ENCODE measurements at places on chromosomes 5 and 9.

DNA sequence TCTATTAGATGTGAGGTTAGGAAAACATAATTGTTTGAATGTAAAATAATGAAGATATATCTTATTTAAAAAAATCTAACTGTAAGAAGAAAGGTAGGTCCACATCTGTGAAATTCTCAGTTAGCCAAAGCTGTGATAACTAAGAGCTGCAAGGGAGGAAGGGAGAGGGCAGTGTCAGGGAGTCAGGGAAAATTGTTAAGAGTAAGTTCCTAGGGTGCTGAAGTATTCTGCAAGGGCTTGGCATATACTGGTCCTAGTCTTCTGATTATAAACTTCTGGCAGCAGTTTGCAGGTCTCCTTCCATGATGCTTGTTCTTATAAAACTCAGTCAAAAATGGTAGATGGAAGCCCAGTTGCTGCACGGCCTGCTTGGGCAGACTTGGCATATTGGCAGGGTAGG is 233.2 kb downstream of the NMUR2 start:
- no peak for DNase-seq

GRCh38 chr5:79612667-79613198 is 492 bp downstream of the TENT2 start:
- DNase-seq, result no peak

DNA sequence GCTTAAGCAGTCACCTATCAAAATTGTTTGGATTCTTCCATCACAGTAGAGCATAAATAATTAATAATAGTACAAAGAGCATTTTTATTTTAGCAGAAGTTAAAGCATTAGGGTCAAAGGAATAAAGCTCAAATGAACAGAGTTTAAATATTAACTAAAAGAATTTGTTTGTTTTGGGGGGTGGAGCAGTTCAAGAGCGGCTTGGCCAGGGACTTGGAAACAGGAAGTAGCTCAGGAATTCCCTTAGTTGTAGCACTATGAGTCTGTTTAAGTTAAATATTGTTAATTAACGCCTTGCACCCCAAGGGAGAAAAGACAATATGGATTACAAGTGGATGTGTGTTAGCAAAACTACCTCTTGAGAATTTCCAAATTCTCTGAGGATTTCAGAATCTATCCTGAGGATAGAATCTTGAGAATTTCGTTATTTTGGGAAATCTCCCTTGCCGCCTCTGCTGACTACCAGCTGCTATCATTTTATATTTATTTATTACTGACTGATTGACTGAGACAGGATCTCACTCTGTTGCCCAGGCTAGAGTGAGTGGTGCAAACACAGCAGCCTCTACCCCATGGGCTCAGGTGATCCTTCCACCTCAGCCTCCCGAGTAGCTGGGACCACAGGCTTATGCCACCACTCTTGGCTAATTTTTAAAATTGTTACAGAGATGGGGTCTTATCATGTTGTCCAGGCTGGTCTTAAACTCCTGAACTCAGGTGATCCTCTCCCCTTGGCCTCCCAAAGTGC is 96.7 kb upstream of the CHD1 start:
- DNase-seq, result no peak

DNA sequence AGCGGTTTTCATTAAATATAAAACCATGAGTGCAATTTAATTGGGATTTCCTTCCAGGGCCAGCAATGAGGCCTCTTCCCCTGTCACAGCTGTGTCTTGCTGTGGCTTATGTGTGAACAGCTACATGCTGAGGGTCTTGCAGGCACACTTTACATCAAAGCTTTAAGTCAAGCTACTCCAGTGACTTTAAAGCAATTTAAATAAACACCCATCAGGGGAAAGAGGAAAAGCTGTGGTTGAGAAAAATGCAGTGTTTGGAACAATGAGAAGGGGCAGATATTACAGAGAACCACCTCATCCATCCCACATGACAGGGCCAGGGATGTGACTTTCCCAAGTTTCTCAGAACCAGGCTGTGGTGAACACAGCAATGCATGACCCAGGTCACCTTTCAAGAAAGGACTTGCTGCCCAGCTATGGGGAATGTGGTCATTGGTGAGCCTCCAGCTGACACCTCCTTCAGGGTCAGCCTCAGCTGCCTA is 115.9 kb upstream of the LPAR1 start:
- no peak for DNase-seq

DNA sequence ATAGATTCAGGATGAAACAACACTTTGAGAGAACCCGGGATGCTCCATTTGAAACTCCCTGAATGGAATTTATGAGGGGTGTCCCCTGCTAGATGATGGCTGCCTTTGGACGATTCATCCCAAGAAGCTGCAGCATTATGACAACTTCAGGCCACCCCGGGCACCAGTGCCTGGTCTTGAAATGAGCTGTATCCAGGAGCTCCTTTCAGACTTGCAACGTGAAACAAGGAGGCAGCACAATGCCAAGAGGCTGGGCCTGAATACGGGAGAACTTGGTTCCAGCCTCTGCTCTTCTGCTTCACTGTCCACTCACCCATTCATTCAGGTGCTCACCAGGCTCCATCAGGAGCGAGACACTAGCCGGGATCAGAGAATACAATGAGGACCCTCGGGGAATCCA is 78.3 kb downstream of the STK10 start:
- DNase-seq, result no peak

- no peak for DNase-seq
Measured at GRCh38 chr5:58855851-58856739, 273.2 kb downstream of the RAB3C start.

GRCh38 chr5:74433896-74434829 is 206.4 kb downstream of the ENC1 start:
- DNase-seq, result no peak

DNA sequence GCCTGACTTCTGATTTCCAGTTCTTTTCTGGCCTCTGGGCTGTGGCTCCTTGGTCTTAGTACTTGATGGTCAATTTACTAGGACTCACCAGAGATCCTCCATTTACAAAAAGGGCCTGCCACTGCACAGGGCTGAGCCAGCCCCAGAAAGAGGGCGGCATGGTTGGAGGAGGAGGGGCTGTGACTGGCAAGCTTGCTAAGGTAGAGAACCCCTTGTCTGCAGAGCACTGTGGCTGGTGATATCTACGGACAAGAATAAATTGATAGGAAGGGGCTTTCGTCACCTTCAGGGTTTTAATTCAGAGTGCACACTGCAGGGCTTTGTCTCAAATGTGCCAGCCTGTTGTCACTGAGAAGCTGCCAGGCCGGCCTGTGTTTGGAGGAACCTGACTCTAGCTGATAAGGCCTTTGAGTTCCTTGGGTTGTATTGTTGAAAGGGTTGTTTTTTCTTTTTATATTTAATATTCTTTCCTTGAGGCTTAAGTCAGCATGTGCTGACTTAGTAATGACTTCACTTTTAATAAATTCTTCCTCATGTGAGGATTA is 15.1 kb downstream of the SLC22A5 start:
- DNase-seq, result no peak

- no peak for DNase-seq
Measured at GRCh38 chr5:54344653-54345052, 34.3 kb upstream of the ARL15 start.

DNA sequence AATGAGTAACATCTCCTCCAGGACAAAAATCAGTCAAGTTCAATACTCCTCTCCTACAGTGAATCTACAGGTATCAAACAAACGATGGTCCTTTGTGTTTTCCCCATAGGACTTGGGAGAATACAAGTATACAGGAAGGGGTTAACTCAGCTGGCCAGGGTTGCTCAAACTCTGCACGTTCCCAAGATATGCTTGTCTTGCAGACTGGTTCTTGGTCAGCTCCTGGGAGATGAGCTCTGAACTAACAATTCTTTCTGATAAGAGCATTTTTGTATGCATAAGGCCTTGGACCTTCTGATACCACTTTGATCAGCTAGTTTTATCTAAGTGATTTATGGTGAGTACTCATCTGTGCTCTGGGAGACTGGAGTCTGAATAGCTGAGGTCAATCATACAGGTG is 42.1 kb downstream of the LOX start:
- DNase-seq, result no peak

- DNase-seq, result no peak
Measured at GRCh38 chr9:18741945-18742344, 268.0 kb downstream of the ADAMTSL1 start.

- DNase-seq, result no peak
Measured at GRCh38 chr5:142000704-142001484, 11.9 kb downstream of the GNPDA1 start.

DNA sequence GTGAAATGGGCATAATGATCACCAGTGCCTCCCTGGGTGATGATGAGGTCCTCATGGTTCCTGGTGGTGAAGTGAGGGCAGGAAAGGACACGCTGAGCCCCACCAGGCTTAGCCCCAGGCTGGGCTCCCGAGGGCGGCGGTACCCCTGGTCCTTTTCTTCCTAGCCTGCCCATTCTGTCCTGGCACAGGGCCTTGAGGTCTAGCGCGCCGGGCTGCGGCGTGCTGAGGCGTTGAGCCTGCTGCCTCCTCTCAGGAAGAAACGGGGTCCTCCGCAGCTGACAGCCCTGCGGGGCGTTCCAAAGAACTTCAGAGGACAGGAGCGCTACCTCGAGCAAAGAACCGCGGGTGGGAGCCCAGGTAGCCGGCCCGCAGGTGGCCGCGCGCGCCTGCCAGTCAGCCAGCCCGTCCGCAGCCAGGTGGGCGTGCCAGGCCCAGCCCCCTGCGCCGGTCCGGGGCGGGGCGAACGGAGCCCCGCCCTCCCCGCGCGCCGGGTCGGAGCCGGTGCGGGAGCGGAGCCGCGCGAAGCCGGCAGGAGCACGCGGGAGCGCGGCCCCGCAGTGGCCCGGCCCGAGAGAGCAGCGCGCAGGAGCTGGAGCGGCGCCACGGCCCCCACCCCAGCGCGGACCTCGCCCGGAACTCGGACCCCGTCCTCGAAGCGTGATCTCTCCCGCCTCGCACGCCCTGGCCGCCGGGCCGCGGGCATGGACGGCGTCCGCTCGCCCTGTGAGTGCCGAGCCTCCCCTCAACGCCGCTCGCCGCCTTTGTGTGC is at the start of gene WNK2:
Gene WNK2 (plus strand): TSS at position 477 of the 769 bp plus-strand sequence. CDS start 791 bp downstream, outside the sequence.
- DNase-seq, result peak; percentile 52

DNA sequence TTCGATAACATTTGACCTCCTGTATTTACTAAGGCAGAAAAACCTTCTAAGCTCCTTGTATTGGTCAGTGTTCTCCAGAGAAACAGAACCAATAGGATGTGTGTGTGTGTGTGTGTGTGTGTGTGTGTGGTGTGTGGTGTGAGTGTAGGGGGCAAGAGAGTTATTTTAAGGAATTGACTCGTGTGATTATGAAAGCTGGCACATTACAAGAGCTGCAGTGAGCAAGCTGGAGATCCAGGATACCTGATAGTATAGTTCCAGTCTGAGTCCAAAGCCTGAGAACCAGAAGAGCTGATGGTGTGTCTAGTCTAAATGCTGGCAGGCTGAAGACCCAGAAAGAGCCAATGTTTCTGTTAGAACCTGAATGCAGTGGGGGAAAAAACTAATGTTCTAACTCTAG is 21.2 kb upstream of the PIK3R1 start:
- DNase-seq, result no peak

DNA sequence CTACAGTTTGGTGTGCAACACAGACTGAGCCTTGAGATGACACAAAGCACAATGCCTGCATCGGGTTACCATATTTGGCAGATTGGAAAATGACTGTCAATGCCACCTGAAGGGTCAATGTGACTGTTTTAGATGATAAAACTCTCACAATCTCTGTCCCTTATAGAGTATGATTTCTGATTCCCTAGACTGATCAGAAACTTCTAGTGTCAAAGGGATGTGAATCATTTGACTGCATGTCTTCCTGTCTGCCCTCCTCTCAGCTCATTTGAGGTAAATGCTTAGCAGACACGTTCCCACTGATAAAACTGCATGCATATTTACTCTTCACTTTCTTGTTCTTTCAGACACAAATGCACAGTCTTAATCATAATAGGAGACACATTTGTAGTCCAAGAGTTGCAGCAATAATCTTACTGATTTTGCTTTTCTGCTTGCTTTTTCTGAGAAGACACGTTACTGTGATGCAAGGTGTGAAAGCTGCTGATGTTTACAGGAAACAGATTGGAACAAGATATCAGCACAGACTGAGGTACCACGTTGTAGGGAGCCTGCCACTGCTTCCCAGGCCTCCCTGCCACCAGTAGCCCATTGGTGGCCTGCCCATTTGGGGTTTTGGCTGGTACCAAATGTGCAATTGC is 77.8 kb downstream of the GCNT4 start:
- DNase-seq, result no peak

DNA sequence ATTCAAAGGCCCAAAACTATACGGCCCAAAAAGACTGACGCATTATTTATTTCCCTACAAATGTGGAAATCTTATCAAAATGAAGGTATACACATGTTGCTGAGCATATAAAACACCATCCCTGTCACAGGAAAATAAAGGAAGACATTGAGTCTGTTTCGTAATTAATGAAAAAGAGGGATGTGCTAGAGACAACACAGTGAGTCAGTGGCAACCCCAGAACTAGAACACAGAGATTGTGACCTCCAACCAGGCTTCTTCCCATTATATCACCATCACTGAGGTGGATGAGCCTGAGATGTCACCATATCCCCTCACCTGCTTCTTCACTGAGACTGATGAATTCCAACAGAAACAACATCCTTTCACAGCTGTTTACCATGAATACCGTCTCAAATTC is 3.8 kb downstream of the NDUFA8 start:
- DNase-seq, result no peak

- no peak for DNase-seq
Measured at GRCh38 chr5:157718519-157718918, 12.7 kb upstream of the THG1L start.

DNA sequence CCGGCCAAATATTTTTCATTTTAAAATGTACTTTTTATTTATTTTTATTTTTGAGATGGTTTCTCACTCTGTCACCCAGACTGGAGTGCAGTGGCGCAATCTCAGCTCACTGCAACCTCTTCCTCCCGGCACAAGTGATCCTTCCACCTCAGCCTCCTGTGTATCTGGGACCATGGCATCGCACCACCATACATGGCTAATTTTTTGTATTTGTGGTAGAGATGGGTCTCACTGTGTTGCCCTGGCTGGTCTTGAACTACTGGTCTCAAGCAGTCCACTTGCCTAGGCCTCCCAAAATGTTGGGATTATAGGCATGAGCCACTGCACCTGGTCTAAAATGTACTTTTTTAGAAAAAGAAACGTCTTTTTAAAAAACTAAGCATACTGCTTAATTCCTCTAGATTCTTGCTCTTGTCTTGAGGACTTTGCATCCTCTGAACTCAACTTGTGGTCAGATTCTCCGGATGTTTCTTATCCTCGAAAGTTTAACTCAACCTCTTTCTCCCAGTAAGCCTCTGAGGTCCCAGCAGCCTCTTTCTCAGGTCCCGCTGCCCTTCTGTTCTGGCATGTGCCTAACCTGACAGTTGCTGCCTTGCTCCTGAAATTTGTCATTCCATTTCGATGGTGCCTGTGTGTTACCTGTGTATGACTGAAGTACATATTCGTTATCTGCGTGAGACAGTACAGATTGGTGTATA is 63.0 kb downstream of the TRIO start:
- DNase-seq, result no peak

Data from COR-L47 (cell line).